Stimulated activated CD8-positive, alpha-beta memory T cell treated with anti-CD3 and anti-CD28 coated beads, Interleukin-2, amount 100 ng/mL, for 48 hours (primary cell): ENCODE measurements at places on chromosomes 4 and X.

DNA sequence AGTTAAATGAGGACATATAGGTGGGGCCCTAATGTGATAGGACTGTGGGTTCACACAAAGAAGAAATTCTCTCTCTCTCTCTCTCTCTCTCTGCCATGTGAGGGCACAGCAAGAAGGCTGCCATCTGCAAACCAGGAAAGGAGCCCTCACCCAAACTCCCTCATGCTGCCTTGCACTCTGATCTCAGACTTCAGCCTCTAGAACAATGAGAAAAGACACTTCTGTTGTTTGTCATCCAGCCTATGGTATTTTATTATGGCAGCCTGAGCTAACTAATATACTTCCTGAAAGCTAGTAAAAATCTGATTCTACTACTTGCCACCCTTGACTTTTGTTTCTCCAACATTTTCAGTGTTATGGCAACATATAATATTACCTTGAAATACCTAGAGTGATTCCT, 425.9 kb downstream of the SPOCK3 start:
- no peak for DNase-seq

GRCh38 chr4:84502333-84502954, 3.4 kb upstream of the NKX6-1 start:
- DNase-seq: no peak

DNA sequence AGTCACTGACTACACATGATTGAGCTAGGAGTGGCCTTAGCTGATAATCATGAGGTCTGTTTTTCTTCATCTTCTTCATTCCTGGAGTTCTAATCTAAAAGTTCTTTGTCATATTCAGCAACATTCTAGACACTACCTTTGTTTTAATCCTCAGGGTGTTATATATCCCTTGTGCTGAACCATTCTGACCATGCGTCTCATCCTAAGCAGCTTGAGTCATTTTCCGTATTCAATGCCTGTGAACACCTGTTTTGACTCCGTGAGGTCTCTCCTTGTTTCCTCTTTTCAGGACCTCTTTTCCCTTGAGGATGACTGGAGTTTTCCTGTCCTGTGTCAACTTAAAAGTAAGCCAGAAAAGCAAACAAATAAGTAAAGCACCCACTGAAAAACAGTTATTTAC, 597.9 kb downstream of the GBA3 start:
- DNase-seq: no peak

DNA sequence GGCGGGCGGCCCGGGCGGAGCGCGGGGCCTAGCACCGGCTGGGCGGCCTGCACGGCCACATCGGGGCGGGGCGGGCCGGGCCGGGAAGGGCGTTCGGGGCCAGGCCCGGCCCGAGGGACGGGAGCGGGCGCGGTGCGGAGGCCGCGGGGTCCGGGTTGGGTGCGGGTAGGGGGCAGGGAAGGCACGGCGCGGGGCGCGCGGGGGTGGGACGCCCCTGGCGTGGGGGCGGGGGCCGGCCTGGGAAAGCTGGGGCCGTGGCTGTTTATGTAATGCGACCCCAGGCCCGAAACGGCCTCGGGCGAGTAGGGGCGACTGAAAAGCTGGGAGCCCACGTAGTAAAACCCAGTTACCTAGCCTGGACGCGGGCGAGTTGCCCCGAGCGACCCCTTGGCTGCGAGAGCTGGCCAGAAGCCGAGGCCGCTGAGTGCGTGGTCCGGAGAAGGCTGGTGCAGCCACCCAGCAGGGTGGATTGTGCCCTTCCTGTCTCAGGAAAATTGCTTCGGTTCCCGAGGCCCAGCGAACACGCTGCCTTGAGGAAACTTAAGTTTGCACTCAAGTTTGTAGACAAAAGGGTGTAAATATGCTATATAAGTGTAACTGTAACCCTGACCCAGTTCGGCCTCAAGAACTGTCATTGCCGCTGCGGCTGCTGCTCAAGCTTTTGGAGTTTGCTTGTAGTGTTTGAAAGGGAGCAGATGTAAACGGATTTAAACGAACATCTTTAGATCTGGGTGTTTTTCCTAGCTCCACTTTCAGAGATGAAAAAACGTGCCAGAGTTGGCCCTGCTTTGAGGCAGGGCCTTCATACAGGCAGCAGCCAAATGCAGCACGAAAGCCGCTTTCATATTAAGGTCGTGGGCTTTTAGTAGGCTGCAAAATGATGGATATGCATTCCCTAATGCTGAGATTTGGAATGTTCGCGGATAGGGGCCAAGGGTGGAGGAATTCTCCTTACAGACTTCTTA, 674 bp downstream of the SEC24B start:
- DNase-seq: no peak

DNA sequence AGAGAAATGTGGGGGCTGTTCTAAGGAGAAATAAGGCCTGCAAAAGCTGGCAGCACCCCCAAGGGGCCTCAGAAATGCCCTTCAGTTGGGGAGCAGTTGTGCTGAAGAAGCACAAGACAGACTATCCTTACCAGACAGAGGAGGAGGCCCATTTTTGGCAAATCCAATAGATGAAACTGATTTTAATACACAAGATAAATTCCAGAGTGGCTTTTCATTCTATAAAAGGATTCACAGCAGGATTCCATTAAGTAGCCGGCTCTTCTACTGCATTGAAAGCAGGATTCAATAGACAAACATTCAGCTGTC, 8.1 kb downstream of the SEPTIN6 start:
- DNase-seq: no peak

- DNase-seq: no peak
Observed at GRCh38 chr4:76624931-76625715, 190.1 kb downstream of the SHROOM3 start.

GRCh38 chr4:128757712-128758111, 51.8 kb upstream of the JADE1 start:
- DNase-seq: no peak

- DNase-seq: no peak
Observed at GRCh38 chr4:35025152-35025834, 1219.0 kb downstream of the ARAP2 start.

DNA sequence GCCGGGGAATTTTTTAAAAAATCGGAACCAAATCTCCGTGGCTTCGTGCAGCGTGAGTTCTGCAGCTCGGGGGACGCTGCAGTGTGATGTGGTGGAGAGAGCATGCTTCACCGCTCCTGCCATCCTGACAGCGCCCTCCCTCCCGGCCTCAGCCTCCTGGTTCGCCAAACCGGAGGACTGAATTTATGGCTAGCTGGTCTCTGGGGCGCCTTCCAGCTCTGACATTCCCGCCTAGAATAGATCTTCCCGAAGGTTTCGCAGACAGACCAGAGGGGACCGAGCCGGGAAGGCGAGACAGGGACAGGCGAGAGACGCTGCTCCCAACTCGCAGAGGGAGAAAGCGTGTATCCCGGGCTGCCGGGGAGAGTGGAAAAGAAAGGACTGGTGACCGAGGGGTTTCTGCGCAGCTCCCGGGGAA, 25.9 kb downstream of the HOPX start:
- no peak for DNase-seq

GRCh38 chr4:147981305-147981704, 249.4 kb downstream of the ARHGAP10 start:
- DNase-seq: no peak

DNA sequence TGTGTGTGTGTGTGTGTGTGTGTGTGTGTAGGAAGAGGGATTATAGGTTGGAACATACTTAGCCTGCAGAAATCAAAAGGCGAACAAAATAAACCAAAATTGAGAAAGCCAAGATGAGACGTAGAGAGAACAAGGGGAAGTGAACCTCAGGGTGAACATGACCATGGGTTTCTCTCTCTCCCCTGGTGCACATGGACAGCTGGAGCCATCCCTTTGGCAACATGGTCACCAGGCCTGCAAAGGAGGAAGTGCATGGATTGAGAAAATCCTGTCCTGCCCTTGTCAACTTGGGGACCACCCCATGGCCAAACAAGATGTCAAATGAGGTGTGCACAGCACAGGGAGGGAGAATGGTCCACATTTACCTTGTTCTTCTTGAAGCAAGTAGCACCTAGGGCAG, 23.1 kb downstream of the LGI2 start:
- DNase-seq: no peak

DNA sequence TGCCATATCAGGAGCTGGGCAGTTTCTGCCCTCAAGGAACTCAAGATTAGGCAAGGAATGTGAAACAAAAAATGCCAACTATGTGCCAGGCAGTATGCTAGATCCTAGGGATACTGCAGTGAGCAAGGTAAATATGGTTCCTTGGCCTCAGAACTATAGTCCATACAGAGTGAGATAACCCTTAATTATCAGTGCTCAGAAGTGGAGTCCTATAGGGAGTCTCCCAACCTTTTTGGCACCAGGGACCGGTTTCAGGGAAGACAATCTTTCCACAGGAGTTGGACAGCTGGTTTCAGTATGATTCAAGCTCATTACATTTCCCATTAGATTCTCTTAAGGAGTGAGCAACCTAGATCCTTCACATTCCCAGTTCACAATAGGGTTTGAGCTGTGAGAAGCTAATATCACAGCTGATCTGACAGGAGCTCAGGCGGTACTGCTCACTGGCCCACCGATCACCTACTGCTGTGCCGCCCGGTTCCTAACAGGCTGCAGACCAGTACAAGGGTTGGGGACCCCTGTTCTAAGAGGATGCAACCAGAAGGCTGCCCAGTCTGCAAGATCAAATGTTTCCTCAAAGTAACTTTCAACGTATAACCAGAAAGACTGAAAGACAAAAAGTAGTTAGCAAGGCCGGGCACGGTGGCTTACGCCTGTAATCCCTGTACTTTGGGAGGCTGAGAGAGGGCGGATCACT, 1.7 kb upstream of the SRP72 start:
- no peak for DNase-seq
